ENCODE measurements at places on chromosomes 2 and 18.

DNA sequence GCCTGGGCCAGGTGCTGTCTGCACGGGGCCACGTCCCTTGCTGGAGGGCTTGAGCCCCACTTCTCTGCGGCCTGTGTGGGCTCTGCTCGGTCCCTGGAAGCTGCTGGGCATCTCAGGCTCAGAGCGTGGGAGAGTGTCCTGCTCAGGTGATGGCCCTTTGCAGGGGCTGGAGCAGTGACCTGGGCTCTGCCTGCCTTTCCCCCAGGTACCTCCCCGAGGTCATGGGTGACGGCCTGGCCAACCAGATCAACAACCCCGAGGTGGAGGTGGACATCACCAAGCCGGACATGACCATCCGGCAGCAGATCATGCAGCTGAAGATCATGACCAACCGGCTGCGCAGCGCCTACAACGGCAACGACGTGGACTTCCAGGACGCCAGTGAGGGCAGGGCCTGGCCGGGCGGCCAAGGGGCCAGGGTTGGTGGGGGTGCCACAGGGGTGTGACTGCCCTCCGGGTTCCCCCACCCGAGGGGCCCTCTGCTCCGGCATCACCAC, 29.9 kb downstream of the GPC1 start:
- DNase-seq, result peak; percentile 5

DNA sequence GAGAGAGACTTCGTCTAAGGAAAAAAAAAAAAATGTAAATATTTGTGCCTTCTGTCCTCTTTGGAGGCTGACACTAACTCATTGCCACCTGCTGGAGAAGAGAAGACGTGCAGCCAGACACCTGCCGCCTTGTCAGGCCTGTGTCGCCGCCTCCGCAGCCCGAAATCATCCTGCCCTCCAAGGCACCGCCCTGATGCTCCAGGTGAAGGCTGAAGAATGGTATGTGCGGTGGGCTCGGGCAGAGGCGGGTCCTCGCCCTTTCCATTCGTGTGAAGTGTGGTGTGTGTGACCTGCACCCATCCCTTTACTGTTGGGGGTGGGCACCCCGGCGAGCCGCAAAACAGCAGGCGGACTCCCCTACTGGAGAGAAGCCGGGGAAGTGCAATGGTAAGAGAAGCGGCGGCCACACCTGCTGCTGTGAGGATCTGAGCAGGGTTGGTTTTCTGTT, 60.4 kb downstream of the FAM161A start:
- peak; percentile 65 for DNase-seq

- no peak for DNase-seq
These were observed 440.2 kb upstream of the ST6GAL2 start for GRCh38 chr2:107325981-107326786.

GRCh38 chr2:141582213-141582612, 548.6 kb downstream of the LRP1B start:
- no peak for DNase-seq

GRCh38 chr18:55219059-55219458, 259.8 kb upstream of the CCDC68 start:
- DNase-seq, result no peak

DNA sequence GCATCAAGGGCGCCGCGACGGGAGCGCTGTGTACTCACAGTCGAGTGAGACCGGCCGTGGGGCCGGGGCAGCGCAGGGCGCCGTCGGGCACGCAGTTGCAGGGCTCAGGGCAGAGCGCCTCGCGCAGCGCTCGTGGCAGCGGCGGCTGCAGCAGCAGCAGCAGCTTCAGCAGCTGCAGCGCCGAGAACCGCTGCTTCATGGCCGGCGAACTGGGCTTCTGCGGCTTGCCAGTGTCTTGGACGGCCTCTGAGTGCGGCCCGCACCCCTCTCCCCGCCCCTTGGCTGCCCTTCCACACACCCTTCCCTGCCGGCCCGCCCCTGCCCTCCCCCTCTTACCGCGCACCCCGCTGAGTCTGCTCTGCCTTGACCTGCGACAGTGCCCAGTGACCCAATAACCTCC, at the start of gene LHCGR:
TSS of gene LHCGR (minus strand) at position 252 of the 400 bp plus-strand sequence. CDS start at position 199, 53 bp downstream.
- no peak for DNase-seq

- DNase-seq, result no peak
These were observed 125.8 kb downstream of the THSD7B start for GRCh38 chr2:136891100-136891499.

- DNase-seq, result no peak
These were observed 25.4 kb downstream of the VPS54 start for GRCh38 chr2:63993871-63994270.

DNA sequence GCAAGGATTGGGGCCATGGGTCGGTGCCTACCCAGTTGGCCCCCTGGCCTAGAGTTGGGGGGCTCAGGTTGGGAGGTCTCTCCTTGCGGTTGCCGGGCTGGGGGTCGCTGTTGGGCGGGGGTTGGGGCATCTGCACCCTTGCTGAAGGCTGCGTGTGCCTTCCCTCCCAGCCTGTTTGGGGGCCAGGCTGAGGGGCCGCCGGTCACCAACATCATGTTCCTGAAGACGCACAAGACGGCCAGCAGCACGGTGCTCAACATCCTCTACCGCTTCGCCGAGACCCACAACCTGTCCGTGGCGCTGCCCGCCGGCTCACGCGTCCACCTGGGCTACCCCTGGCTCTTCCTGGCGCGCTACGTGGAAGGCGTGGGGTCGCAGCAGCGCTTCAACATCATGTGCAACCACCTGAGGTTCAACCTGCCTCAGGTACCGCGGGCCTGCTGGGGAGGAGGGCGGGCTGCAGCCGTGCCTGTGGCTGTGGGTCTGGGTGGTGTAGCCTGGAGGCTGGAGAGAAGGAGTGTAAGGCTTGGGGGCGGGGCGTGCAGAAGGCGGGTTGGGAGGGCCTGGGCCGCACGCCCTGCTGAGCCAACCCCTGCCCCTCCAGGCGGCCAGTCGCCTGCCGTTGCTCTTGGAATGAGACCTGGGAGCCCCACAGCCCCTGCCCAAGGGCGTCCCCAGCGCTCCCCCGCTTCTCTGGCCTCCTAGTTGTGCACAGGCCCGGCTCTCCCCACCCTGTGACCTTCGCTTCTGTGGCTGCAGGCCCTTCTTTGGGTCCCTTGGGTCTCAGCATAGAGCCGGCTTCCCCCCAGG, 7.2 kb upstream of the NEU4 start:
- DNase-seq, result peak; percentile 13

DNA sequence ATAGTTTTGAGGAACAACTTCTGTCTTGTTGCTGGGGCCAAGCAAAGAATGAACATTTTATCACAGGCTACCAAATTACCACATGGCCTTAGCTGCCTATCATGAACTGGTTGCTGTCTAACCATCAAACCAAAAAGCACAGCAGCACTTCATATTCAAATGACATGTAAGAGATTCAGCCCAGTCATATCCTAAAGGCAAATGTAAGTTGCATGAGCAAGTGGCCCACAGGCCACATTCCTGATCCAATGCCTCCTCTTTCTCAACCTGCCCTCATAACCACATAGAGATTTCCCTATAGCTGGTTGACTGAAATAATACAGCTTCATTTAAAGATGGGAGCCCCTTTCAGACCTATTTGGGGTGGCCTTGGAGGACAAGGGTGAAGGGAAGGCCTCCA, 572.3 kb downstream of the IRS1 start:
- no peak for DNase-seq

DNA sequence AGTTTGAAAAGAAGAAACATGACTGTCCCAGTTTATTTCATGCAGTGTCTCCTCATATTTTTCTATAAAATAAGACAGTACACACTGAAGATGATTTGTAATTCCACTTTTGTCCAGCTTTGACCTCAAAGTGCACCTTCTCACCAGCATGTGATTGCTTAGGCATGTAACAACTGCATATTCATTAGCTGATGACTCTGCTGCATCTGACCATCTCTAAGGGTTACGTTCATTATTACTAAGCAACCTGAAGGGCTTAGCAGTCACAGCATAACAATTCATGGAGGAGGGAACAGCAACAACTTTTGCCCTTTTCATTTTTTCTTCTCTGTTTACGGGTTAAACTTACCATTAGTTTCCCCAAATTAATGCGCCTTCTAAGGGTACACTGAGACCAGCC, 330.6 kb upstream of the PIK3C3 start:
- no peak for DNase-seq

DNA sequence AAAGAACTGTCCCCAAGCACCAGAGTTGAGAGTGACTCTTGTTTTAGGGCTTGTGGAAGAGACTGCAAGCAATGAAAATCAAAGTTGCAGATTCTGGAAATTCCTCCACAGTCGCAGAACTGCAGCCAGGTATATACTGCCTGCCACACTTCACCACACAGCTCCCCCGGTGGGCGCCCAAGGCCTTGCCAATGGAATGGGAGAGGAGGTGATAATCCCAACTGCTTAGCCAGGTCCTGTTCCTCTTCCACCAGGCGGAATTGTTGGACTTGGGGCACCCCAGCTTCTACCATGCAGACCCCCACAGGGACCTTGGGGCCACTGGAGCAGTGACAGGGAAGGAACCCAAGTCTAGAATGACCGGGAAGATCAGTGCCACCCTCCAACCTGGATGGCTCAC, 4.8 kb upstream of the PDIA6 start:
- no peak for DNase-seq

DNA sequence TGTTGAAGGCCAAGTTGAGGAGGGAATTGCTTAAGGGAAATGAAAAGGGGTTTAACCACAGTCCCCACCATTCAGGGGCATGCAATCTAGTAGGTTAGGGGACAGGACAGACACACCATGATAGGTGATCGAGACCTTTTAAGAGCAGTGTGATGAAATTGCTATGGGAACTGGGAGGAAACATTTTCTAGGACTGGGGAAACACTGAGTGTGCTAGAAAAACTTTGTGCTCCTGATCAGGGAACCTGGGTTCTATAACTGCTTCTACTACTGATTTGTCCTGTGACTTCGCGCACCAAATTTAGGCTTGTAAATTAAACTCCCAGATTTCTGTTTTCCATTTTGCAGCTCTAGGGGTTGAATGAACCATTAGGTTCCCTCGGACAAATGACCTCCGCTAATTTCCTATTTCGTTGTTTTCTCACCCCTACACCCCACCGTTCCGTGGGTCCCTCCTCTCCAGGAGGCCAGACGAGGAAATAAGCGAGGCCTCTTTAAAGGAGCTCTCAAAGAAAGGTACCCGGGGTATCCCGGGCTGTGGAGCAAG, 371 bp upstream of the LCLAT1 start:
- DNase-seq, result no peak

GRCh38 chr2:191571163-191571769, 106.7 kb upstream of the NABP1 start:
- DNase-seq, result no peak

GRCh38 chr2:102141011-102141943, 1.3 kb upstream of the IL1R1 start:
- DNase-seq, result no peak

DNA sequence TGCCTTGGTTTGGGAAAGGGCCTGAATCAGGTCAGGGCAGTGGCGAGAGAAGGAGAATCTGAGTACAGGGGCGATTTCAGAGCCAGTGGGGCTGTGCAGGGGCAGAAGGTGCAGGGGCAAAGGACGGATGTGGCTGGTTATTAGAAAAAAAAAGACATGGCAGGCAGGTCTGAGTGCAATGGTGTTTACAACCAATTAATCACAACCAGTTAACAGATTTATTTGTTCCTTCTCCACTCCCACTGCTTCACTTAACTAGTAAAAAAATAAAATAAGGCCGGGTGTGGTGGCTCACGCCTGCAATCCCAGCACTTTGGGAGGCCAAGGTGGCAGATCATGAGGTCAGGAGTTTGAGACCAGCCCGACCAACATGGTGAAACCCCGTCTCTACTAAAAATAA, 5.5 kb downstream of the TNFRSF11A start:
- no peak for DNase-seq

- no peak for DNase-seq
These were observed 488.2 kb upstream of the SPHKAP start for GRCh38 chr2:228669690-228670089.

GRCh38 chr2:42224422-42225067, 55.4 kb downstream of the EML4 start:
- no peak for DNase-seq

- DNase-seq, result no peak
These were observed 4.2 kb upstream of the MEIS1 start for GRCh38 chr2:66430505-66431273.

- DNase-seq, result no peak
These were observed 22.1 kb upstream of the CTDP1 start for GRCh38 chr18:79657342-79657996.

GRCh38 chr2:231276987-231277386, 78.6 kb downstream of the ARMC9 start:
- no peak for DNase-seq

DNA sequence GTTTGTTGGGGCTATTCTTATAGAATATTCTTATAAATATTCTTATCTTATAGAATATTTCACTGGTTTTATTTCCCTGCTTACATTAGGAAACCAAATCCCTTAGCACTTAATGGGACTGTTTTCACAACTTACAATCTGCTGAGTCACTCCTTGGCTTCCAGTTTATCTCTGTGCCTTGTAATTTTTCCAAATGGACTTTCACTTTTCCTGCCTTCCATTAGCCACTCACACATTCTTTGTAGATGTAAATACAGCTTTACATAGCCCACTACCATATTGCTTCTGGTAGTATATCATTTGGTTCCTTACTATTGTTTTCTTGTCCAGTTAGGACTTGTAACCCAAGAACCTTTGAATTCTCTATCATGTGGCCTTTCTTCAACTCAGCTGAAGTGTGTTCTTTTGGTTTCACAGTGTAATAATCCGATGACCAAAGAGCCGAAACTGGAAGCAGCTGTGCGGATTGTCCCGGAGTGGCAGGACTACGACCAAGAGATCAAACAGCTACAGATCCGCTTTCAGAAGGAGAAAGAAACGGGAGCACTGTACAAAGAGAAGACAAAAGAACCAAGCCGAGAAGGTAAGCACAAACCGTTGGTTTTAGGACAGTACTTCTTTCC, 96.1 kb downstream of the UGGT1 start:
- DNase-seq, result no peak

DNA sequence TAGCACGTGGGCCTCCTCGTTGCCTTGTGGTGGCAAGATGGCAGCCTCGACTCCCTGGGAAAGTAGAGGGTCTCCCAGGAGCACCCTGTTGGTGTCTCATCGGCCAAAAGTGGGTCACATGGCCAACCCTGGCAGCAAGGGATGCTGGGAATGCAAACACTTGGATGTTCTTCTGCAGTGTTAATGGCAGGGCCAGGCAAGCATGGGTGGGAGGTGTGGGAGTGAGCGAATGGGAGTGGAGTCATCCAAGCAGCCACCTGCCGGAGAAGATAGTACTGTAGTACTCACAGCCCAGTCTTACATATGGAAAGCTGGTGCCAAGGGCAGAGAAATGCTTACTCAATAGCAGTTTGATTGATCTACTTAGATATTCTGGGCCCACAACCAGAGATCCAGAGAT, 122.2 kb downstream of the INHBB start:
- no peak for DNase-seq

Measured in transverse colon (tissue), 4 donors.